ENCODE measurements at places on chromosomes 4 and X.

GRCh38 chrX:128975745-128976144 lies 547.5 kb downstream of the SMARCA1 start:
- DNase-seq = no peak

DNA sequence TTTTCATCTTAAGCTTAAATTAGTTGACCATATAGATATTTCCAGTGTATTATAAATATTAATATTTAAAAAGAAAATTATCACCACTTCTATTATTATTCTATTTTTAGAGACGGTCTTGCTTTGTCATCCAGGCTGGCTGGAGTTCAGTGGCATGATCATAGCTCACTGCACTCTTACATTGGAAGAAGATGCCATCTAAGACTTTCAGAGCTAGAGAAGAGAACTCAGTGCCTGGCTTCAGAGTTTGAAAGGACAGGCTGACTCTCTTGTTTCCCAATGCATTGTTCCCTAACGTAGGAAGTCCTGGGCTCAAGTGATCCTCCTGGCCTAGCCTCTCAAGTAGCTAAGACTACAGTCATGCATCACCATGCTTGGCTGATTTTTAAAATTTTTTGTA lies 75.9 kb downstream of the FIP1L1 start:
- DNase-seq = no peak

- DNase-seq = no peak
Observed at GRCh38 chrX:122566401-122566800, 617.7 kb upstream of the GRIA3 start.

- DNase-seq = no peak
Observed at GRCh38 chr4:107747748-107748486, 27.9 kb upstream of the PAPSS1 start.

- DNase-seq = no peak
Observed at GRCh38 chr4:73690051-73690738, 50.2 kb upstream of the CXCL8 start.

DNA sequence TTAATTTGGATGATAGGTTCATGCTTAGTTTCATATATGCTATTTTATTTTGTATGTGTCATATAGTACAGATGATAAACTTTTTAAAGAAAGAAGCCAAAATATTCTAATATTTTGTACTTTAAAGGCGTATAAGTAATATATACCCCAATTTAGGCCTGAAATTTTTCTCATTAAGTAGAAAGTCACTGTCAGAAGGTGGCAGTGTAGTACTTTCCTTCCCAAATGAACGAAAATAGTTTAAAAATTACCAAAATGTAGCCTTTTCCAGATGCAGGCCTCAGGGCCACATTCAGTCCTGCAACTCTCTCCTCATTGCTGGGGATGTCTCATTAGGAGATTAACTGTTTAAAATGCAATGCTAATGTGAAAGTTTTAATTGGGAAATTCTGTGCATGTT lies 1263.6 kb downstream of the C4orf33 start:
- no peak for DNase-seq

- DNase-seq = no peak
Observed at GRCh38 chrX:122863067-122863466, 321.0 kb upstream of the GRIA3 start.

DNA sequence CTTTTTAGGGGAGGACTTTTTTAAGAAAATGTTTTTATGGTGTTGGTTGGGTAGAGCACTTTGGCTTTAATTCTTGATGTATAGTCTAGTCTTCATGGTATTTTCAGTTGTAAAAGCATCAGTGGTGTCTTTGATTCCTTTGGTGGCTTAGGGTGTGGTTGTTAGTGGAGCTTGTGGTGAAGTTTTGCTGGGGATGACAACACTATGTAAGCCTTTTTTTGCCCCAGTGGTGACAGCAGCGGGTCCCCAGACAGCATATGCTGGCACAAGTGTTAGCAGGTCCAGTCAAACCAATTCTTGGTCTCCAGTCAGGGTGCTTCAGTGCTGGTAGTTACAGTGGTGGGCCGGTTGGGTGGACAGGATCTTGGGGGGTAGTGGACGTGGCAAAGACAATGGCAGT lies 52.0 kb downstream of the CHIC1 start:
- no peak for DNase-seq

DNA sequence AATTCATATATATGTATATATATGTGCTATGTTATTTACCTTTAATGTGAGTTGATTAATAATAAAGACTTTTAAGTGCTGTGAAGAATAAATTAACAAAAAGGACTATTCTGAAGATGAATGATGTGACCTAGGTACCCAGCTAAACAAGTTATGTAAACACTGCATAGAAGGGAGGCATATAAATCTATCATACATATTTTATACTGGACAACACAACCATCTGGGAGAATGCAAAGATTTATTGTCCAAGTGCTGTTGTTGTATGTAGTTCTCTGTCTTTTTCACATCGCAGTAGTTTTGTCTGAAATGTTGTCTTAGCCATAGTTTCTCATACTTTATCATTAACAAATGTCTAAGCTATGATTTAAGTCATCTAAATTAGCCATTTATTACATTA lies 337.6 kb downstream of the PCDH18 start:
- DNase-seq = no peak

- DNase-seq = no peak
Observed at GRCh38 chr4:90419124-90419711, 292.0 kb downstream of the CCSER1 start.

DNA sequence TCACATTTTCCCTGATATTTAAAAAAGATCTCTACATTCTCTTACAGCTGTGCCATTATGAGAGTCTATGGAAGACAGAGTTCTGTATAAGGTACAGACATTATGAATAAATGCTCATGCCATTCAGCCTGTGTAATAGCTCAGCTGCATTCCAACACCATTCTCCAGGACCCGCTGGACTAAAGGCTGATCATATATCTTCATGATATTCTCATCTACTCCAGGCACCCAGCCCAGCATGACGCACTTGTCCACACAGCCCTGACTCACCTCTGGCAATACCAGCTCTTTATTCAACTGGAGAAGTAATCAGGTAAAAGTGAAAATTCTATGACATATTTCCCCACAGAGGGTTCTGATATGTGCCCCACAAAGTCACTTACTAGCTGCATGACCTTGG lies 437.5 kb upstream of the FGF16 start:
- DNase-seq = no peak

GRCh38 chrX:13966071-13966792 lies 63.5 kb downstream of the GEMIN8 start:
- no peak for DNase-seq

- DNase-seq = no peak
Observed at GRCh38 chrX:23333842-23334520, 668 bp upstream of the PTCHD1 start.

- DNase-seq = no peak
Observed at GRCh38 chr4:56051029-56051709, 102.4 kb downstream of the CEP135 start.

GRCh38 chr4:107151173-107151572 lies 115.1 kb upstream of the DKK2 start:
- no peak for DNase-seq

GRCh38 chr4:54032558-54033135 lies 31.8 kb downstream of the CHIC2 start:
- no peak for DNase-seq

DNA sequence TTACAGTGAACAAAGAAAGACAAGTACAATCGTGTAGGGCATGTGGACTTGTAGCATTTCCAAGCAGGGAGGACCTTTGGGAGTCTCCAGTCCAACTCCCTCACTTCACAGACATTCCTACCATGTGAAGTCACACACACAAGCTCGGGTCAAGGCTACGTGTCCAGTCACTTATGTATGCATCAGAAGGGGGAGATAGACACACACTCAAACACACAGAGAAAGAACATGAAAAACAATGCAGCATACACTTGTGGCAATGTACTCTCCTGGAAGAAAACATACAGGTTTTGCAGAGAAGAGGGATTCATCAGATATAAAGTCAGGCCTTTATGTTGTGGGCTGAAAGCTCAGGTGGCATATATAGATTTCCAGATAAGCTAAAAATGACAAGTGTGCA lies 136.1 kb upstream of the MID1 start:
- no peak for DNase-seq

DNA sequence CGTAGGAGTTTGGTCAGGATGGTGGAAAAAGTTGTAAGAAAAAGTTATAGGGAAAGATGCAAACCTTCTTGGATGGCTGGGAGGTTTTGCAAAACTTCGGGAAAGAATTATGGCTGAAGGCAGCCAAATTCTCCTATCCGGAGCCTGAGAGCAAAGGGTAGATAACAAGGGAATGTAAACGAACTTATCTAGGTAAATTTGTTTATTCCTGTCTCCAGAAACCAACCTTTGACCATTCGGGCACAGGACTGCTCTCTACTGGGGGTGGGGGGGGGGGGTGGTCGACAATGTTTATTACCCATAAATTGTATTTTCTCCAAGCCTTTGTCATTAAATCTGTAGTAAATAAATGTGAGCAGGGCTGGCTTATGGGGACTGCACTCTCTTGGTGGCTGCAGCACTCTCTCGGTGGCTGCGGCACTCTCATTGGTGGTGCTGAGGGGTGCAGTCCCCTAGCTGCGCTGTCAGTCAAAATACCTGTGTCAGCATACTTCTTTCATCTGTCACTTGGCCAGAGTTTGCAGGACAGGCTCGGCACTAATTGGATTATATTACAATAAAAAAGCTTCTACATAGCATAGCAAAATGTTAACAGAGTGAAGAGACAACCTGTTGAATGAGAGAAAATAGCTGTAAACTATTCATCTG lies 827.8 kb downstream of the SH3BGRL start:
- DNase-seq = no peak

DNA sequence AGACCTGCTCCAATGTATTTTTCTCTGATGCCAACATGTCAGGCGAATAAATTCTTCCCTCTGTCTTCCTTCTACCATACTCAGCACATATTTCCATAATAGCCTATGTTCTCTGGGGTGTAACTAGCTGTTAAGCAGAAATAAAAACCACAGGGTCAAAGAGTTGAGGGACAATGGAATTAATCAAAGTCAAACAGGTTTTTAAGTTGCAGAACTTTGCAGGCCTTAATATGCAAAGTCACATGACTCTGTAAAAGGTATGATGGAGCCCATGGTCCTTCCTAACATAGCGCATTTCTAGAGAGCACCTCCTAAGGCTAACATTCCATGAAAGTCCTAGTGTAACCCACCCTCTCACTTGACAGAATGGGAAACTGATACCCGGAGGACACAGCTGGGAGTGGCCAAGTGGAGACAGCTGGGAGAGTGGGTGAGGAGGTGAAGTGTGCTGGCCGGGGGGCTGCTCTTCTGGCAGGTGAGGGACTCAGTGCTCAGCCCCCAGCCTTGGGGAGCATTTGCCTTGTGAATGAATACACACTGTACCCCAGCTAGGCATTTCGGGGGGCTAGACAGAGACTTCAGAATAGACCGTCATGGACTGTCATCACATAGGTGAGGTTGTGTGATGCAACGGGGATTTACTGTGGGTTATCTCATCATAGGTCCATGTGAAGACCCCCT lies 8.4 kb upstream of the SORCS2 start:
- DNase-seq = no peak

DNA sequence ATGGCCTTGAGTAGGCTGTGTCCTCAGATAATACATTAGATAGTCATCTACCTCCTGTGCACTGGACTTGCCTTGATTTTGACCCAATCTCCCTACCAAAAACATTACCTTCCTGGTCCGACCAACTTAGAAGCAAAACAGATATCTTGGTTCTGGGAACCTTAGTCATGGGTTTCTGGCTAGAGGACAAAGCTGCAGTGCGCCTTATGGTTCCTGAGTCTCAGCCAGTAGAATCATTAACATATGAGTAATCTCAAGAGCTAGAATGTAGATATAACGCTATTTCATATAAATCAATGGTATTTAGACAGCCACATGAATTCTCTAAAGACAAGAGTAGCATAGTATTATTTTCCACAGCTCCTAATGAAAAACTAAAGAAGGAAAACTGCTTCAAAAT lies 83.1 kb downstream of the GRIA3 start:
- no peak for DNase-seq

- no peak for DNase-seq
Observed at GRCh38 chr4:93394545-93395081, 433.9 kb upstream of the ATOH1 start.

DNA sequence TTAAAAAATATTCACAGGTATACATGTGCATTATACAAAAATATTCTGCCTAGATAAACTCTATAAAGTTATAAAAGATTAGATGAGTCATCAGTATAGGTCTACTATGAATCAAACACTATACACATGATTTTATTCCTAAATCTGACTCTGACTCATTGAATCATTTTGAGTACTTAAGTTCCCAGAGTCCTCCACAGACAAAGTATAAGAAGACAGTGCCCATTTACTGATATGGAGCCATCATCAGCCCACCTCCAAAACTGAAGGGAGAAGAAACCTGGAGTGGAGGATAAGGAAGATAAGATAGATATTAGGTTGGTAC lies 28.7 kb upstream of the ANTXR2 start:
- DNase-seq = no peak
